Esophagus squamous epithelium (tissue), 5 donors: ENCODE measurements at places on chromosomes 12 and 14.

DNA sequence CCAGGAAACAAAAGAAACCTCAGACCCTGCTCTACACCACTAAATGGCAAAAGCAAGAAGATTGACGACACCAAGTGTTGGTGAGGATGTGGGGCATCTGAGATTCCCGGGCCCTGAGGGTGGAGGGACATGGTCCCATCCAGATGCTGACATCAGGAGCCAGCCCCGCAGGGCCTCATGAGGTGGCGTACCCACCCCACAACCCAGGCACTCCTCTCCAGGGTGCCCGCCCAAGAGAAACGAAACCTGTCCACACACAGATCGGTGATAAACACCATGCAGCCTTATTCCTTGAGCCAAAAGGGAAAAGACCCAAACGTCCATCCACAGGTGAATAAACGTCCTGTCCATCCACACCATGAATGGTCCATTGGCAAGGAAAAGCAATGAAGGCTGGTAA, 54.8 kb upstream of the C14orf180 start:
- no peaks in the 10 kb centered on the region for H3K36me3 ChIP-seq
- no peak for DNase-seq
- H3K4me3 ChIP-seq: no peak overlapping the region
- no peaks in the 10 kb centered on the region for H3K27me3 ChIP-seq
- H3K4me1 ChIP-seq: no peaks in the 10 kb centered on the region

DNA sequence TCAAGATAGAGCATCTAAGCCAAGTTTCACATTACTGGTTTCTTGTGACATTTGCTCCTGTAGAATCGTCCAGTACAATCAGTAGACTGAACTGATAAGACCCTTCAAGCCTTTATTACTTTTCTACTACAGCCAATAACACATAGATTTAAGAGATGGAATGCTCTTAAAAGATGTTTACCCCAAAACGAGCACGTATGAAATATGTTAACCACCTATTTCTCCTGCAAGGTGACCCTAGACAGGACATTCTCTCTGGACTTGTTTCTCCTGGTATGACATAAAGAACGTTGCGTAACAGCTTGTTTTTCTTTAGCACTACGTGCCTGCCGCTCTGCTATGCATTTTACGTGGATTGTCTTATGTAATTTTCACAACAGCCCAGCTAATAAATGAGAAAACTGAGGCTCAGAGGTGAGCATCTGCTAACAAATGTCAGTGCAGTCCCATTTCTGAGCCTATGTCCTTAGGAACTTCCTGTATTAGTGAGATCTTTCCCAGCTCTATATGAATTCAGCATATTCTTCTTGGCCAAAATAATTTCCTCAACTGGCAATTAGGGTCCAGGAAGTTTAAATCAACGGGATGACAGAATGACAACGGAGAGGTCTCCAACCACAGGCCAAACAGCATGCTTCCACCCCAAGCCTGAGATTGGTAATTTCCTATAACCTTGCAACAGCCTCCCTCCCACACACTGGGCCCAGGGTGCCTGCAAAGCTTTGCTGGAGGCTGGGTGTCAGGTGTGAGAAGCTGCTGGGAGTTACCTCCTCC, 3.7 kb downstream of the NFKBIA start:
- H3K4me3 ChIP-seq: peak overlapping the region; percentile 99
- no peaks in the 10 kb centered on the region for H3K27me3 ChIP-seq
- peak overlapping the region; percentile 100 for H3K27ac ChIP-seq
- H3K4me1 ChIP-seq: peaks cover 37% of the 10 kb centered on the region
- no peak for DNase-seq

DNA sequence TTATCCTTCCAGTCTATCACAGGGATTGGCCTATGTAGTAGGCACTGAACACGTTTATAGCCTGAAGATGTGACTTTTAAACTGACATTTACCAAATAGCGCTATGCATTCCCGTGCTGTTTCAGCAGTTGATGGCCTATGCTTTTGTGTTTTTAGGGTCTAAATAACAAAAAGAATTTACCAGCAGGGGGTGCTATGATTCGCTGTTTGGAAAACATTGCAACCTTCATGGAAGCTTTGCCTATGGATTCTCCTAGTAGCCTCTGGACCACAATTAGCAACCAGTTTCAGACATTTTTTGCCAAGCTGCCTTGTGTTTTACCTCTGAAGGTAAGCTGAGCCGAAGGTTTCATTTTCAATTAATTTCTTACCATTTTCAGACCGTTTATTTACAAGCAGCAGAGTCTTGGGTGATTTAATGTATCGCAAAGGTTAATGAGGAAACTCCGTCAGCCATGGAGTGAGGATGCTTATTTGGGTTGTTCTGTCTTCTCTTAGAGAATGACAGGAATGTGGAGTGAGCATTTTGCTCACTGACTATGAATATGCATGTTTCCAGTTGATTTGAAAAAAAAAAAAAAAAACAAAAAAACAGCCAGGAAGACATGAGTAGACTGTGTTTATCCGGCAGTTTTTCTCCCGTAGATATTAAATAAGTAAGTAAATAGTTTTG, 133.1 kb downstream of the PRIMA1 start:
- H3K27ac ChIP-seq: no peak overlapping the region
- no peaks in the 10 kb centered on the region for H3K4me1 ChIP-seq
- DNase-seq: no peak
- no peak overlapping the region for H3K4me3 ChIP-seq
- no peaks in the 10 kb centered on the region for H3K36me3 ChIP-seq
- no peaks in the 10 kb centered on the region for H3K27me3 ChIP-seq

GRCh38 chr14:91947475-91948184, at the start of gene FBLN5:
FBLN5 (minus strand) TSS chr14:91947694; CDS start chr14:91947229, 465 bp downstream.
- H3K27me3 ChIP-seq: no peaks in the 10 kb centered on the region
- H3K36me3 ChIP-seq: no peaks in the 10 kb centered on the region
- peak within 1 kb of the TSS; percentile 82 for H3K27ac ChIP-seq
- H3K4me1 ChIP-seq: peaks cover 6% of the 10 kb centered on the region

DNA sequence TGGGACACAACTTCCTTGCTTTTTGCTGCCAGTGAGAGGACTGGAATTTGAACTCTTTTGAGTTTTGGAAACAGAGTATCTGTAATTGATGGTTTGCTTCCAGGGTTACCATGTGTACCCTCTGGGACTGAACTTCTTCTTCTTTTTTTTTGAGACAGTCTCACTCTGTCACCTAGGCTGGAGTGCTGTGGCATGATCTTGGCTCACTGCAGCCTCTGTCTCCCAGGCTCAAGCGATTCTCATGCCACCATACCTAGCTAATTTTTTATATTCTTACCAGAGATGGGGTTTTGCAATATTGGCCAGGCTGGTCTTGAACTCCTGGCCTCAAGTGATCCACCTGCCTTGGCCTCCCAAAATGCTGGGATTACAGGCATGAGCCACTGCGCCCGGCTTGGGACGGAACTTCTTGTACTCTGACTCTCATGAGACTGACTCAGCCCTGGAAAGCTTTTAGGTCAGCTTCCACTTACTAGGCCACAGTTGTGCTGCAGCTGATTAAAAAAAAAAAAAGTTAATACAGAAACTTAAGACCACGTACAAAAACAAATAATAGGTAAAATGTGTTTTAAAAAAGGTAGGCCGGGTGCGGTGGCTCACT, 15.8 kb downstream of the SEL1L start:
- H3K4me1 ChIP-seq: peaks cover 38% of the 10 kb centered on the region
- peak overlapping the region; percentile 57 for H3K27ac ChIP-seq
- no peaks in the 10 kb centered on the region for H3K27me3 ChIP-seq
- H3K36me3 ChIP-seq: no peaks in the 10 kb centered on the region
- no peak for DNase-seq

- H3K4me3 ChIP-seq: no peak overlapping the region
- H3K36me3 ChIP-seq: no peaks in the 10 kb centered on the region
- H3K4me1 ChIP-seq: no peaks in the 10 kb centered on the region
Observed at GRCh38 chr12:66059666-66060065, 70.9 kb downstream of the LLPH start.

DNA sequence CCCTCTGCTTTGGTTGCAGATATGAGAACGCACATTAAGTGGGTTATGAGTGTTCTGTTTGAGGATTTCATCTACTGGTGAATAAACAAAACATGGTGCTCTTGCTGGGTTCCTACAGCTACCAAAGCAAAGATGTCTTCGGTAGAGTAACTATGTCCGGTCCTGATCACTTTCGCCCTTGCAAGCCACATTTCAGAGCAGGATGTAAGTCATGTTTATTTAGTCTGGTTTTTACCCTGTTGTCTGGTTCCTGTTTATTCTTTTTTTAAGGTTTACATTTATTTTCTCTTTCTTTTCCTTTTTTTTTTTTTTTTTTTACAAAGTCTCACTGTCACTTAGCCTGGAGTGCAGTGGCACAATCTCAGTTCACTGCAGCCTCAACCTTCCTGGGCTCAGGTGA, 99.2 kb downstream of the VEZT start:
- no peak overlapping the region for H3K4me3 ChIP-seq
- H3K27me3 ChIP-seq: no peaks in the 10 kb centered on the region
- DNase-seq: no peak
- H3K36me3 ChIP-seq: no peaks in the 10 kb centered on the region
- H3K27ac ChIP-seq: no peak overlapping the region

DNA sequence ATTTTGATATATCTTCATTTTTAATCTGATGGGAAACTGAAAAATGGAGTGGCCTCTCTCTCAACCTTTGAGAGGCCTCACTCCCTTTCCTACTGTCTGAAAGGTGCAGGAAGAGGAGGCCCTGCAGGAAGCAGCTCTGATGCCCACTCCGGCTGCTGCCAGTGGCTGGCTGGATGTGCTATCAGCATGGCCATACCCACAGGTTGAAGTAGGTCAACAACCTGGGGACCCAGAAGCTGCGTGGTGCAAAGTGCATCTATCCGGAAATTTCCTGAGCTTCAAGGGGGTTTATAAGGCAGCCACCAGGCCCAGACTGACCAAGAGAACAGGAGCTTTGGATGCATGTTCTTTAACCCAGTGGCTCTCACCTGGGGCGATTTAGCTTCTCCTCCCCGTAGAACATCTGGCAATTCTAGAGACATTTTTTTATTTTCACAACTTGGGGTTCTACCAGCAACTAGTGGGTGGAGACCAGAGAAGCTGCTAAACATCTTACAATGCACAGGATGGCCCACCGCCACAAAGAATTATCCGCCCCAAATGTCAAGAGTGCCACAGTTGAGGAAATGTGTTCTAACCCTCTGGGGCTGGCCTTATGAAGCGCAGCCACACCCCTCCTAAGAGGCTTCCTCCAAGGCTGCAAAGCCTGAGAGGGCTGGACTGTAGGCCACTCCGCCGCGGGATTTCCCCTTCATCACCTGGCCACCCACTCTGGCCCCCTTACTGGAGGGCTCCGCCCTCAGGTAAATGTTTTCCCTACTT, 8.2 kb upstream of the BATF start:
- no peak overlapping the region for H3K4me3 ChIP-seq
- H3K36me3 ChIP-seq: no peaks in the 10 kb centered on the region
- no peak for DNase-seq
- no peaks in the 10 kb centered on the region for H3K27me3 ChIP-seq

DNA sequence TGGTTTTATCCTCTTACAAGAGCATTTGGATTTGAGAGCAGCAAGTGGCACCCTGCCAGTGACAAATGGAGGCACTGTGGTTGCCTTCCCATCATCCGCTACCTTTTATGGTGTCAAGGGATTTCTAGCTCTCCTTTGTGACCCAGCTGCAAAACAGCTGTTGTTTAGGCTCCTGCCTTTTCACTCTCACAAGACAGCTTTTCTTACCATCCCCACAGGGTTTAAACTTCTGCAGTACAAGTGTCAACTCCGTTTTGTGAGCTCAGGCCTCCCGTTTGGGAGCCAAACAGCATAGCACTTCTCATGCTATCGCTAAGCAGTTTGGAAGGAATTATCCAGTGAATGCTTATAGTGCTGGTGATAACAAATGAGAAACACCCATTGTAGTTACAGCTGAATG, 331.4 kb downstream of the TMTC2 start:
- peaks cover 5% of the 10 kb centered on the region for H3K4me1 ChIP-seq
- no peak overlapping the region for H3K4me3 ChIP-seq
- H3K27ac ChIP-seq: peak overlapping the region; percentile 46
- no peaks in the 10 kb centered on the region for H3K27me3 ChIP-seq
- no peaks in the 10 kb centered on the region for H3K36me3 ChIP-seq

DNA sequence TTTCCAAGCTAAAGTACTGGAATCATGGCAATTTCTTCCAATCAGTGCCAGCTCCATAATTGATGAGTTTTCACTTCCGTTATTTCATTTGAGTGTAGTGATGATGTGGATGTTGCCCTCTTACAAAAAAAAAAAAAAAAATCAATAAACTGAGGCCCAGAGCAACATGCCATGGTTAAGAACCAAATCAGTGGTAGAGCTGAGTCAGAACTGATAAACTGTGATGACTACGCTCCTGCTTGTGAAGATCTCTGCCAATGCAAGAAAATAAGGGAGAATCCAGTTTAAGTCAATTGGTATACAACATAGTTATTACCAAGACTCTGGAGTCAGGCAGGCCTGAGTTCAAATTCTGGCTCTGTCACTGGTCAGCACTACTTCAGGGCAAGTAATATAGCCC, 102.7 kb downstream of the GPR135 start:
- H3K4me1 ChIP-seq: peaks cover 44% of the 10 kb centered on the region
- DNase-seq: no peak
- no peaks in the 10 kb centered on the region for H3K27me3 ChIP-seq
- peak overlapping the region; percentile 78 for H3K27ac ChIP-seq
- H3K4me3 ChIP-seq: no peak overlapping the region

GRCh38 chr12:121036810-121037326, 2.2 kb downstream of the OASL start:
- no peaks in the 10 kb centered on the region for H3K36me3 ChIP-seq
- no peak for DNase-seq
- H3K4me1 ChIP-seq: peaks cover 6% of the 10 kb centered on the region

DNA sequence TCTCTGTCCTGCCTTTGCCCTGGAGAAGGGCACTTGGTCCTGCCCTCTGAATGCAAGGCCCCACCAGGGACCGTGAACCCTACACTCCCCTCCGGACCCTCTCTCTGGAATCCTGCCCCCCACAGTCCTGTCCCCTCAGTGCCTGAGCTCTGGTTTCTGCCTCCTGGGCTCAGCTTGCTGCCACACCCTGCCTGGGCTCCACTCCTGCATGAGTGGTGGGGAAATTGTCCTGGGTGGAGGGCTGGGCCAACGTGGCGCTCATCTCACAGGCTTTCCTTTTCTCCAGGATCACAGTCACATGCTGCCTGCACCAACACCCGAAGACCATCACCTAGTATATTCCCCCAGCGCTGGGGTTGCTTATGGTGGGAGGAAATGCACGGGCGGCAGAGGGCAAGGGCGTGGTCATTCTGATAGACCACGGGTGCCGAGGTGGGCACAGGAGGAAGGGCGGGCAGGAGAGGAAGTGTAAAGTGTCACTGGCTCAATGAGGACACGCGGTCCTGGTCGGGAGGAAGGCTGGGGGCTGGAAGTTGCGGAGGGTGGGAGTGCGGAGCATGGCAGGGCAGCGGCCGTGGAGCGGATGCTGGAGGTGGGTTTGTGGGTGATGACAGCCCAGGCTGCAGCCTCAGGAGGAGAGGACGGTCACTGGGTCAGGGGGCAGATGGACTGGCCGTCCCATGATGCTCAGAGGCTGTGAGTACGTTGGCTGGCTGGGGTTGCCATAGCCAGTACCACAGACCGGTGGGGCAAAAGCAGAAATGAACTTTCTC, 99.5 kb downstream of the KIF26A start:
- no peak overlapping the region for H3K27ac ChIP-seq
- no peak overlapping the region for H3K4me3 ChIP-seq
- no peaks in the 10 kb centered on the region for H3K27me3 ChIP-seq
- no peaks in the 10 kb centered on the region for H3K4me1 ChIP-seq
- no peak for DNase-seq

- no peak overlapping the region for H3K4me3 ChIP-seq
- no peak for DNase-seq
- H3K36me3 ChIP-seq: no peaks in the 10 kb centered on the region
- no peak overlapping the region for H3K27ac ChIP-seq
Observed at GRCh38 chr12:42919691-42920090, 330.1 kb upstream of the PRICKLE1 start.
